ENCODE measurements at places on chromosomes 5 and 9.

GRCh38 chr5:53059281-53059680 is 50.3 kb downstream of the MOCS2 start:
- DNase-seq: no peak

GRCh38 chr9:136403915-136404800 is 4.2 kb upstream of the SNAPC4 start:
- DNase-seq: no peak

- DNase-seq: no peak
These were observed 572 bp downstream of the CDK5RAP2 start for GRCh38 chr9:120579139-120580050.

GRCh38 chr5:87825583-87825982 is 412.9 kb upstream of the CCNH start:
- DNase-seq: no peak

DNA sequence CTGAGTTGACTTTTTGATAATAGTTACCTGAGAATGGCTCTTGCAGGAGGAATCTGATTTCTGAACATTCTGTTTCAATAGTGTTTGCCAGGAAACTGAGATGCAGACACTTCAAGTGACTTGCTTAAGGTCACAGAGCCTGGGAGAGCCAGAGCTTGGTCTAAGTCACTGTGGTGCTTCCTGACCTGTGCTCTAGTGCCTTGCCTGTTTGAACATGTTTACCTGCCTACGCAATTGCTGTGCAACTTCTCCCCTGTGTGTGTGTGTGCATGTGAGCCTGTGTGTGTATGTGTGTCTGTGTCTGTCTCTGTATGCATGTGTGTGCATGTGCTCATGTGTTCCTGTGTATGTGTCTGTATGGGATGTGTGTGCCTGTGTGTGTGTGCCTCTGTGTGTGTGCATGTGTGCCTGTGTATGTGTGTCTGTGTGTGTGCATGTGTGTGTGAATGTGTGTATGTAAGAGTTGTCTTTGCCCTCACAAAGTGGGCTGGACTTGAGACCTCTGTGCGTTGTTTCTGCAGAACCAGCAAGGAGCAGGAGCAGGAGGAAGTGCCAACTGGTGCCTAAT is 185.8 kb downstream of the GADD45G start:
- DNase-seq: no peak

GRCh38 chr9:76458903-76459693 is at the start of gene GCNT1:
GCNT1 (plus strand) TSS chr9:76459182; CDS start chr9:76502382, 43,200 bp downstream.
- DNase-seq: peak; percentile 54

- no peak for DNase-seq
These were observed 644 bp downstream of the BRD3 start for GRCh38 chr9:134066913-134067851.

- no peak for DNase-seq
These were observed 77.8 kb downstream of the C9orf153 start for GRCh38 chr9:86181379-86182315.

- DNase-seq: no peak
These were observed 21.2 kb upstream of the TTC23L start for GRCh38 chr5:34817558-34818351.

DNA sequence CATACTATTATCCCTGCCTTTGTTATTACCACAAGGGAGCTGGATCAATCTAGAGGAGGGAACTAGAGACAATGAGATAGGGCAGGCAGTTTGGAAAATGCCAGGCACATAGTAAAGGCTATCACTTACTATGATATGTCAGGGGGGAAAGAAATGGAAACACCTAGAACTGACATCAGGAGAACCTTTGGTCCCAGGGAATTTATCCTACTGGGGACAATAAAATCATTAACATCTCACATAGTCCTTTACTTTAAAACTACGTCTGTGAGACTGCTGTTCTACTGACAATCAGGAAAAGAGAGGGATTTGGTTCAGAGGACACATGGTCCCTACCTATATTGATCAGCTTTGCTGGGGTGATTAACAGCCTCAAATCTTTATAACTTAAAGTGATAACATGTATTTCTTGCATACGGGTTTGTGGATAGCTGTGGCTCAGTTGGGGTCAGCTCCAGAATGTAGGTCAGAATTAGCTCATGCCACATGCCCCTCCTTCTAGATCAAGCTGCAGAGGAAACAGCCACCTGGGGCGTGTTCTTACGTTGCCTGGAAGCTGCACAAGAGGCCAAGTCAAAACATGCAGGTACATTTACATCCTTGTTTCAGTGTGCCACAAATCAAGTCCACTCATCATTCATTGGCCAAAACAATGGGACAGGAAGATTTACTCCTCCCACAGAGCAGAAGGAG is 43.9 kb upstream of the ALDOB start:
- no peak for DNase-seq

DNA sequence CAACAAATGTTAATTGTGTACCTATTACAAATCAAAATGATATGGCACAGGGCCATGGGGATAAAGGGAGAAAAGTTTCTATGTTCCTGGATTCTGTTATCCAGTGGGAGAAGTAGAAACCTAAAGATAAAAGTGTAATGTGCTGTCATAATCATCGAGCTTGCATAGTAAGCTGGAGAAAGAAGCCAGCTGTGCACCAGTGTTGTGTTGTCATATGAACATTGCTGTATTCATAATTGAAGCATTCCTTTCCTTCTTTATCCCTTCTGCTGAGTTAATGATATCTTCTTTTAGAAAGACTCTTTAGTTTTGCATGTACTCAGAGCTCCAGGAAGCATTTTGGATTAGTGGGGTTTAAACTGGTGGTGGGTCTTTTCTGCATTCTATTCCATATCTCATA is 39.5 kb downstream of the NTRK2 start:
- DNase-seq: no peak

DNA sequence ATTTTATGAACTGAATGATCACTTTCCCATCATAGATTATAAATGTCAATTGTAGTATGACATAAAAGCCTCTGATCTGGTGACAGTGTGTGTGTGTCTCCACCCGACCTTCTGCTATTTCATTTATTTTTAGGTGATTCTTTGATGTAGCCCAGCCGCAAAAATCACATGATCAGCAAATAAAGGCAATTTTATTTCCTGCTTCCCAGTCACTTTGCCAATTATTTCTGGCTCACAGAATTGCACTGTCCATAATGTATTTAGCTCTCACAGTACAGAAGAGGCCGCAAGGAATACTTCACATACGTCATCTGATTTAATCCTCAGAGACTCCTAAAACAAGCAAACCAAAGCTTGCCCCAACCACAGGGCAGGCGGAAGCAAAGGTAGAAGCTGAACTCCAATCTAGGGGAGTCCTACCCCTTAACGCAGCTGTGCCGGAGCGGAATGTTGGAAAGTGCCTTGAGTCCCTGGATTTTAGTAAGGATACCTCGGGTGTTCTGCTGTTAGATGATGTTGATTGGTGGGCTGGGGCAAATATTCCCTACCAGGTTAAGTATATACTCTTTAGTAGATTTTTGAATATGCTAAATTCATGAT is 384.0 kb upstream of the IRX4 start:
- no peak for DNase-seq

GRCh38 chr5:57494104-57495098 is 11.8 kb upstream of the ACTBL2 start:
- no peak for DNase-seq

DNA sequence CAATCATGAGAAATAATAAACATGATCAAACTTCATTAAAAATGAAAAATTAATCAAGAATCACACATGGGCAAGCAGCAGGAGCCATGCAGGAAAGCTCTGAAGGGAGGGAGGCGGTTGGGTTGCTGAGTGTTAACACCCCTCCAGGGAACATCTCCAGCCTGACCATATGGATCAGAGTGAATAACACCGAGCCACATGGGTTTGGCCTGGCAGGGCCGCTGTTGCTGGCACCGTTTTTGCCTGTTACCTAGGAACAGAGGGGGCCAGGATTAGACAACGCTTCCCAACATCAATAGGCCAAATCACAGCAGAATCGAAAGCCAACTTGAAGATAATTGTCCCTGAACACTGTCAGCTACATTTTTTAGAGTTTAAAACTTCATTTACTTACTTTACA is 160.2 kb downstream of the DENND1A start:
- no peak for DNase-seq

GRCh38 chr5:39714036-39714698 is 289.4 kb upstream of the DAB2 start:
- DNase-seq: no peak

DNA sequence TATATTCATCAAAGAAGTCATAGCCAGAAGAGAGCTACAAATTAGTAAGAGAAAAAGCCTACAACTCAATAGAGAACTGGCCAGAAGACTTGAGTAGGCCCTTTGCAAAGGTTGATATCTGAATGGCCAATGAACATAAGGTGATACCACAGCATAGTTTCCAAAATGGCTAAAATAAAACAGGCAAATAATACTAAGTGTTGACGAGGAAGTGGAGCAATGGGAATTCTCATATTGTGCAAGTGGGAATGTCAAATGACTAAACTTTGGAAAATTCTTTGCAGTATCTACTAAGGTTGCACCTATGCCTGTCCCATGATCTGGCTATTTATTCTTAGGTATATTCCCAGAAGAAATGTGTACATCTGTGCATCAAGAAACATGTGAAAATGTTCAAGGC is 48.3 kb downstream of the BOD1 start:
- DNase-seq: no peak

DNA sequence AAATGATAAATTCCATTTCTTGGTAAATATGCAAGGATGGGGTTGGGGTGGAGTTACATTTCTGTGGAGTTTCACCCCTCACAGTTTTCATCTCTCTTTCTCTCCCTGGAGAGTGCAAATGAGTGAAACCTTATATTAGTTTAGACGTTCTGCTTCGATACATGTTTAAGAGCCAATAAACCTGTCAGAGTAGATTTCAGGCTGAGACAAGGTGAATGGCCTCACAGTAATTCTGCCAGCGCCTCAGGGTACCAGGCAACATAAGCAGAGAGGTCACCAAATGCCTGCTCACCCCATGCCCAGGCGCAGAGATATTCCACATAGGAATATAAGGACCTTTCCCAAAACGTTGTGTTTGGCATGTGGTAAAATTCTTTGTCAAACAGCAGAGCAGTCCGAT is 154.9 kb upstream of the VLDLR start:
- DNase-seq: no peak

- no peak for DNase-seq
These were observed 350.8 kb downstream of the DMRT2 start for GRCh38 chr9:1400983-1401382.

DNA sequence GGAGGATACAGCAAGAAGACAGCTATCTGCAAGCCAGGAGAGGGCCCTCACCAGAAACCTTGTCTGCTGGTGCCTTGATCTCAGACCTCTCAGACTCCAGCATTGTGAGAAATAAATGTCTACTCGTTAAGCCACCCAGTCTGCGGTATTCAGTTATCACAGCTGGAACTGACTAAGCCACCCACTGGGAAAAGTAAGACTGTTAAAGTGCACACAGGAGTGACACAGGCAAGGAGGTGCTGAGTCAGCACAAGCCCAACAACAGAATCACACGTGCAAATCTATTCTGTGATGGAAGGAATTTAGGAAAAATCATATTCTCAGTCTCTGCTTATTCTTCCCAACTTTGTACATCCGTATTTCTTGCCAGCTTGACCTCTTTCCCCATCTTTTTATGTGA is 200.0 kb downstream of the NR2F1-AS1 start:
- DNase-seq: no peak

All from NCI-H2081 treated with DMSO at 0.1 percent for 48 hours (cell line).